ENCODE measurements at places on chromosomes 12 and 14.
A peak's percentile ranks its signal among the peaks of the same experiment; 100 is the strongest.

- no peak for DNase-seq
Measured at GRCh38 chr14:28778138-28779117, 11.8 kb downstream of the FOXG1 start.

GRCh38 chr14:70885343-70886022 lies 21.8 kb upstream of the PCNX1 start:
- DNase-seq: peak; percentile 75

- DNase-seq: no peak
Measured at GRCh38 chr12:92039046-92039445, 106.6 kb downstream of the BTG1 start.

GRCh38 chr12:116143909-116144308 lies 133.6 kb downstream of the MED13L start:
- no peak for DNase-seq

GRCh38 chr12:17383321-17383720 lies 706.7 kb downstream of the RERGL start:
- no peak for DNase-seq

DNA sequence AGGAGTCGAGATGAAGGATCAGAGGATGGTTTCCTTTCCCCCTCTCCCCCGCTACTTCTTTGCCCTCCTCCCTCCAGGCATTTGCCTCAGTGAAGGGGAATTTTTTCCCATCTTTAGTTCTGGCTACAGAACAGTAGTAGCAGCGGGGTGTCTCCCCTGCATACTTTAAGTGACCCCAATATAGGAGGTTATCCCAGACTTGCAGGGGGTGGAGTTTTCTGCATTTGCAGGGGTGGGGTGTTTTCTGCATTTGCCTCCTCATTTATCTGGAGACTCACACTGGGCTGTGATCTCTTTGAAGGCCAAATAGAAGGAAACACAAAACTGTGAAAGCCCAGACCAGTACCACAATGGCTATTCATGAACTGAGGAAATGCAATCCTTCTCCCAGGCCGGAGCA lies 19.8 kb downstream of the PTPRB start:
- no peak for DNase-seq

- DNase-seq: no peak
Measured at GRCh38 chr14:74599321-74599761, 12.7 kb downstream of the LTBP2 start.

GRCh38 chr12:94863321-94864035 lies 140.0 kb downstream of the NDUFA12 start:
- no peak for DNase-seq

DNA sequence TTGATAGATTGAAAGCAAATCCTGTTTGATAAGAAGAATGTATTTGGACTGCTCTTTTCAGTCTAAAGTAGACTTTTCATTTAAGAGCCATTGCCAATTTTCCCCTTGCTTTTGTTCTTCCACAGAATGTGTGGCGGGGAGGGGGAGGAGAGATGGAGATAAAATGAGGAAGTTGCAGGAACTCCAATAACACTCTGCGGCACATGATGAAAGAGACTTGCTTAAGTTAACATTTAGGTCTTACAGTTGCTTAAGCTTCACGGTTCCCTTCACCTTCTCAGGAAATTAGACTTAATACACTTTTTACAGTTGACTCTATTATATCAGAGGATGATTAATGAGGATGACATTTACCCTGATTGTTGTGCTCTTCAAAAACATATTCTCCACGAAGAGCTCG lies 537.3 kb downstream of the TMTC2 start:
- DNase-seq: no peak

DNA sequence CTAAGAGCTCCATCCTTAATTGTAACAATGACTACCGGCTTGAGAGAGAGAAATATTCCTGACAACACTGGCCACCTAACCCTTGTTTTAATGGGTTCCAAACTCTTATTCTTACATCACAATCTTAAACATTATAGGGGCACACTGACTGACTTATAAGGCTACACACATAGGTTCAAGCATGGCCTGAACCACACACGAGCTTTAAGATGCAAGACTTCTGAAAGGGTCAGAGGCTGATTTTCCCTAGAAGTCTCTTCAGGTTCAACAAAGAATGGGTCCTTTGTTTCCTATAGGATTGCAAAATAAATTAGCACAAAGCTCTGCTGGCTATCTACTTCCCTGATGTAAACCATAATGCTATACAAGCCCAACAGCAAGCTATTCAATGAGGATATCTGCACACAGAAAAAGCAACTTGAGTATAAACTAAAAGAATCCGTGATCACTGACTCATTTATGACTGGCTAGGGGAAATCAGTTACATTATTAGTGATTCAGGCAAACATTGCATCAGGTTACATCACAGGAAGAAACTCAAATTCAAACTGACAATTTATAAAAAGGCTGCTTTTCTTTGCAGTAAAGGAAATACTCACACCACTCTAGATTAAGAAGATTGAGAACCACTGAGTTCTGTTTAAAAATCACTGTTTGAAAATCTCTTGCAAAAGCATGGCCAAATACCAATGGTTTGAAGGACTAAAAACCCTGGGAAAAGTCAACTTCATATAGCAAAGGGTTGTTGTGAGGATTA lies 8.5 kb downstream of the BTG1 start:
- DNase-seq: no peak

- no peak for DNase-seq
Measured at GRCh38 chr14:68796418-68797101, 3.7 kb upstream of the ZFP36L1 start.

- no peak for DNase-seq
Measured at GRCh38 chr14:66698503-66698902, 190.6 kb downstream of the GPHN start.

DNA sequence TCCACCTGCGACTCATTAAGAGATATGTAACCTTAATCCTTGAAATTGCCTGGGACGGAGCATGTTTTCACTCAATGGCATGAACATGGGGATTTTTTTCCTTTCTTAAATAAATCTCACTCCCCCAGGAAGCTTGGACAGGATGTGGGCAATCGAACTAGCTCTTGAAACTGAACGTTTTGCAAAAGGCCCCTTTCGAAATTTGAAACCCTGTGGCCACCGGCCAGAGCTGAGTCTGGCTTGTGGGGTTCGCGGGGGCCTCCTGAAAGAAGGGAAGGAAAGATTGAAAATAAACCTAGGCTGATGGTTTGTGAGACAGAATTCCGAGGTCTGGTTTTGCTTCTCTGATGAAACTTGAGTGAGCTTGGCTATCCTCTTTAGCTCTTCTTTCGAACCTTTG lies 101.4 kb upstream of the RTL1 start:
- no peak for DNase-seq

- DNase-seq: peak; percentile 48
Measured at GRCh38 chr14:81219759-81220579, 790 bp downstream of the GTF2A1 start.

- DNase-seq: no peak
Measured at GRCh38 chr14:81662570-81663197, 129.0 kb upstream of the SEL1L start.

GRCh38 chr14:82113710-82114109 lies 580.1 kb upstream of the SEL1L start:
- DNase-seq: no peak
